ENCODE measurements at places on chromosomes 3 and 15. TPM values are rescaled to one million over a fixed set of nuclear protein-coding genes. Genes with fewer than 3 reads are reported as not detected.

- DNase-seq = no peak
Observed at GRCh38 chr3:127673191-127674100, 694 bp downstream of the ABTB1 start.

GRCh38 chr3:59820352-59820934 is 770.6 kb upstream of the CFAP20DC start:
- no peak for DNase-seq

DNA sequence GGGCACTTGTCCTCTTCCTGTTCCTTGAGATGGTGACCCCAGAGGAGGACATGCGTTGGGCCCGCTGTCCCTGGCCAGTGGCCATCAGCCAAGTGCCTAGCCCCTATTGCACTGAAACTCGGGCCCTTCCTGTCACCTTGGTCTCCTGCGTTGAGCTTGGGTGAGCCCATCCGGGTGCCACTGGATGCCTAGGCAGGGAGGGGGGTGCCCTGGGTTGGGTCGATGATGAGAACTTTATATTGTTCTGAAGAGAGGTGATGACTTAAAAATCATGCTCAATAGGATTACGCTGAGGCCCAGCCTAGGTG is 221.8 kb downstream of the SNRPN start:
- DNase-seq = no peak

- no peak for DNase-seq
Observed at GRCh38 chr3:117126460-117126859, 416.9 kb downstream of the TUSC7 start.

GRCh38 chr15:39878406-39878785 is 41.7 kb downstream of the GPR176 start:
- no peak for DNase-seq

DNA sequence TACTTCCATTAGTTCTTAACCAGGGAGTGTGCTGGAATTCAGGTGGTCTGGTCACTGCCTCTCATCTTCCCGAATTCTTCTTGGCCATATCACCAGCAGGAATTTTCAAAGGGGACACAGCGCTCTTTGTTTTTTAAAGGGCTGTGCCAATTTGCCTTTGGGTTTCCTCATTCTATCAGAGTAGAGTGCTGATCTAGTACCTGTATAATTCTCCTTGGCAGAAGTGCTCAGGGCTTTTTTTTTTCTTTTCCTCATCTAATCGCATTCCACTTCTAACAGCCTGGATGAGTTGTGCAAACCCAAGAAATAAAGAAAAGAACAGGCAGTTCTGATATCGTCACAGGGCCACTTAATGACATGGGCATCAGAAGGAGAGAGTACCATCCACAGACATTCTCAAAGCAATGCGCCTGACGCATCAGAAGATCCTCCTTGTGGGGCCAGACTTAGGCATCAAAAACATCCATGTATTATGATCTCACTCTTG is 121.0 kb downstream of the ASB7 start:
- no peak for DNase-seq

DNA sequence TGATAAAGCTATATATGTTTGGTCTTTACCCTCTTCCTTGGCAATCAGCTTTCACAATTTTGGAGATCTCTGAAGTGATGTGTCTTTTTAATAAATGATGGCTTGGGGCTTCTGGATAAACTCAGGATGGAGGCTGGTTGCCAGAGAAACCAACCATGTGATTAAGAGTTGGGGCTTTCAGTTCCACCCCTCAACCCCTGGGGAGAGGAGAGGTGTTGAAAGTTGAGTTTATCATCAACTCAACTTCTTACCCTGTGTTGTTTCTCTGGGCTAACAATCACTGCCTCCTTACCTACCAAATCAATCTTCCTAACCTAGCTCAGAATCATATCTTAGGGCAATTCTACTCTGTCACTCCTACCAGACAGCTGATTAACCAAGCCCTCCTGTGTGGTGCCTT is 735.8 kb downstream of the ZPLD1 start:
- DNase-seq = no peak

- no peak for DNase-seq
Observed at GRCh38 chr3:69426967-69427304, 41.0 kb upstream of the FRMD4B start.

The TRH gene
- 0.12 TPM for polyA plus RNA-seq

All from left kidney (tissue), 8 donors.